ENCODE measurements at places on chromosomes 2 and 18.

GRCh38 chr2:179824961-179825360, 36.5 kb downstream of the ZNF385B start:
- no peak for DNase-seq

DNA sequence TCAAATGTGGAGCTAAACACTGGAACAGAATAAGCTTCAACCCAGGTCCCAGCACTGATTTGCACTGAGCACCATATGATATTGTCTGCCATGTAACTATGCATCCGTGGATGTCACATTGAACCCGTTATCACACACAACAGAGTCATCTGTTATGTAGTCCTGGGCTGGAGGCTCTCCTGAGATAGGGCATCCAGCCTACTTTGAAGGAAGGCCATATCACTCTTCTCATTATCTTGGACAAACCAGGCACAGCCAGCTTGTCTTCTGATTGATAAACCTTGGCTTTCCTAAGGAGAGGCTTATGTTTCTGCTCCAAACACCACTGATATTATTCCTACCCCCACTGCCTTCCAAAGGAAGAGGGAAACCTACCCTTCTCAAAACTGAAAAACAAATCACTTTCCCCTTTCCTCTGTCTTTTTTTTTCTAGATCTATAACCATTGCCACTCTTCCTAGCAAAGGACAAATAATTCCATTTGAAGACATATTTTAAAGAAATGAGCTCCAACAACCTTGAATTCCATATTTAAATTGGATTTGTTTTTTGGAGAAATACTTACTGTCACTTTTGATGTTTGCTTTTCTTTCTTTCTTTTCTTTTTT, 16.4 kb downstream of the RSAD2 start:
- DNase-seq: no peak

DNA sequence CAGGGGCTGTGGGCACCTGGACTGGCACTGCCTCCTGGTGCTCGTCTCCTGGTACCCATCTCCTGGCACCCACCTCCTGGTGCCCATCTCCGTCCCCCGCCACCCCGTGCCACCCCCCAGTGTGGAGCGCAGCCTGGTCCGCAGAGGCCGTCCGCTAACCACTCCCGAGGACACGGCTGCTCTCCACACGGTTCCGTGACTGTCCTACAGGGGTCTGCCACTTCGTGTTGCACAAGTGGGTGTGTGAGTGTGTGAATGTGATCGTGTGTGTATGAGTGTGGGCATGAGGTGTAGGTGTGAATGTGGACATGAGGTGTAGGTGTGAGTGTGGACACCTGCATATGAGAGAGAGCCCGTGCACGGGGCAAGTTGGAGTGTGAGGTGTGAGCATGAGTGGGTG, 119.4 kb upstream of the HS6ST1 start:
- no peak for DNase-seq

DNA sequence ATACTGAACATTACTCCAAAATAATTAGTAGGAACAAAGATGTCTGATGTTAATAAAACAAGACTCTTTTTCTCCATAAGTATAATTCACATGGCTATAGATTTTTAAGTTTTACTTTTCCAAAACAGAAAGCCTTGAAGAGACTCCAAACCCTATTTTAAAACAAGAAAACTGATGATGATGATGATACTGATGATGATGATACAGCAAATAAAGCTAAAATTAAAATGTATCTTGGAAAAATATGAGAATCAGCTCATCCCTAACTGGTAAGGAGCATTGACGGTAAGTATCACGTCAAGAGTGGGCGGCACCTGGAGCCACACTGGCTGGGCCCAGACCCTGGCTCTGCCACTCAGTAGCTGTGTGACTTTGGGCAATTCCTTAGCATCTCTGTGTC, 39.6 kb downstream of the ID2 start:
- DNase-seq: no peak

GRCh38 chr2:106117347-106117746, 76.8 kb downstream of the UXS1 start:
- no peak for DNase-seq

DNA sequence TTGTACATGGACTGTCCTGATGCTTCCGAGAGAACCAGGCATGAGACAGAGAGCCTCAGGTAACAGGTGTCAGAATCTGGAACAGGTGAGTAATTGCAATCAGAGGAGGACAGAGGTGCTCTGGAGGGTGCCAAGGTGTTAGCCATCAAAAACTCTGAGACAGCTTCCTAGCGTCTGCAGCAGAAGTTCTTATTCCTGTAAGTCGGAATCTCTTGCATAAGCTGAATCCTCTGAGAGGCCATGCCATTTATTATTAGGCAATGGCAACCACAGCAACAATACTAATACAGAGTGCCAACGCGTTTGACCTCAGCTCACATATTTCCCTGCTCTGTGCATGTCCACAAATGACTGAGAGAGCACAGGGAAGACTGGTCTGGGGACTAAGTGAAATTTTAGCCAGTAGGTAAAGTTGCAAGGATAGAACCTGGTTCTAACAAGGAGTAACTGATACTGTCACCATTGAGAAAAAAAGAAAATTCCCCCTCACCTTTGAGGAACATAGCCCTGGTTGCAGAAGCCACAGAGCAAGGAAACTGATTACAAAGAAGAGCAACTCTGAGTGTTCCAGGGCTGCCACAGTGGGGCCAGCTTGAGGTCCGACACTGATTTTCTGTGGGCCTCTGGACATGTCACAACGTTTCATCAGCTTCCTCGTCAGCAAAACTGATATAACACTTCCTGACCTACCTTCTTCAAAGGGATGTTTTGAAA, 55.1 kb upstream of the ACSL3 start:
- no peak for DNase-seq

DNA sequence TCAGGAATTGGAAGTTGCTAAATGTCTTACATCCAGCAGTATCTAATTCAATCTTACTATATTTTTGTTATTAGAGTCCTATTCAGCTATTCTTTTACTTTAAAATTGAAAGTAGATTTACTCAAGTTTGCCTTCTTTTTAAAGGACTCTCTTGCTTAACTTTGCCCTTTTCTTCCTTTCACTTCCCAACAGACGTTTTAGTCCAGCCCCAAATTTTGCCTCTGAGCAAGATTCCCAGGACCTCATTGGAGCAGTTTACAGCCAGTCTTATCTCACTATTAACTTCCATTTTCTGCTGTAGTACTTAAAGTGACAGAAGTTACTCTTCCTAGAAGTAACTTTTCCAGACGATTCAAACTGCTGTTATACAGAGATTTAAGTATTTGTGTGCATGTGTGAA, 1.7 kb upstream of the PRKD3 start:
- peak; percentile 85 for DNase-seq

DNA sequence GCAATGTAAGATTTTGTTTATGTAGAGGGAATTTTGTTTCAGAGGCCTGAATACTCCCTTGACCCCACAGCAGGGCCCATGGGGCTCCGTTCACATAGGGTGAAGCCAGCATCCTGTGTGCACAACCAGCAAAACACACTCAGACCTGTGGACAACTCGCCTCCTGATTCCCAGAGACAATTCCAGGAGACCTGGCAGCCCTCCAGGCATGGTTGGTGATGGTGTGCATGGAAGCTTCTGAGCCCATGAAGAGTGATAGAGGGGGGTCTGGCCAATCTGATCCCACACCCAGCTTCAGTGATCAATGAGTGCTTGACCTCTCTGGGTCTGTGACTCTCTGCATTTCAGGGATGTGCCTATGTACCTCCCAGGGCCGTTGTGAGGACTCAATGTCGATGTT, 91.0 kb upstream of the RAB6C start:
- no peak for DNase-seq

DNA sequence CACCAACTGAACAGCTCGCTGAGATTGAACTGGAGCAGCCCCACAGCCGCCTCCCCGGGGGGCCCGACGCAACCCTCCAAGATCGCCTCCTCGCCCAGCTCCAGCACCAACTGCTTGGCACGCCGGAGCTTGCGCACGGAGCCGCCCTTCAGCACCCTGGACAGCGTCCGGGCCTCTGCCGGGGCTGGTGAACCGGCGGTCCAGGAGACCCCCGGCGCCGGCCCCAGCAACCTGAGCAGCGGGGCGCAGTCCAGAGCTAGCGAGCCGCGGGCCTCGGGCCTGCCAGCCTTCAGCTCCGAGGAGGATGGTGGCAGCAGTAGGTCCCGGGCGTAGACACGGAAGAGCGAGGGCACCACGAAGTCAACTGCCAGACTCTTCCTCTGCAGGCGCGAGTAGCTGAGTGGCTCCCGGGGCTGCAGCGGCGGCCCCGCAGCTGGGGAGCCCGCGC, 1.2 kb downstream of the ALK start:
- peak; percentile 67 for DNase-seq

DNA sequence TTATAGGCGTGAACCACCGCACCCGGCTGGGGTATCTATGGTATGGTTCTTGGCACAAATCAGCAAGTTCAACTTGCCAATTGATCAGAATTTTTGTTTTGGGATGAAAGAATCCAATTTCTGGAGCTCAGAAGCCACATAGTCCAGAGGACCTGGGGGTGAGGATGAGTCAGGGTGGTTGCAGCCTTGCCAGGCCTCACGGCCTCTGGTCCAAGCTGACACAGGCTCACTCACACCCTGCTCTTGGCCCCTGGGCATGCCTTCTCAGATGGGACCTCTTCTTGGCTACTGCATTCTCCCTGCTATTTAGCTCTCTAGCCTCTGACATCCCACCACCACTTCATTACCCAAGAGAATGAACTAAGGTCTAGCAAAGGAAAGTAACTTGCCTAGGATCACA, 16.3 kb downstream of the CAPG start:
- DNase-seq: peak; percentile 83

DNA sequence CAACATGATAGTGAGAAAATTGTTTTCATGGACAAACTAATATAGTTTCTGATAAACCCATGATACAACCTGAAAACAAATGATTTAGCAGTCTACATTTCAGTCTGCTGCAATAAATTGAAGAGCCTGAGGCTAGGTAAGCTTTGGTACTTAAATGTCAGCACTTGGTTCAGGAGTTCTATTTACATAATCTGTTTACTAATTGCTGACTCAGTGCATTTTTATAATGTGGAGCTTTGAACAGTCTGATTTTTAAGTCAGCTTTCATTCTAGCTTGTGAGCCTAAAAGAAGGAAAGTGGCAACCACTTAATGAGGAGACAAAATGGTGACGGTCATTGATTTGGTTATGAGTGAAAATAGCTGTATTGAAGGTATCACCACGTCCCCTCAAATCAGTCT, 488.6 kb downstream of the CPS1 start:
- no peak for DNase-seq

GRCh38 chr18:7172611-7173010, 55.0 kb upstream of the LAMA1 start:
- no peak for DNase-seq

GRCh38 chr18:30684825-30685481, 357.6 kb downstream of the DSC3 start:
- DNase-seq: no peak

DNA sequence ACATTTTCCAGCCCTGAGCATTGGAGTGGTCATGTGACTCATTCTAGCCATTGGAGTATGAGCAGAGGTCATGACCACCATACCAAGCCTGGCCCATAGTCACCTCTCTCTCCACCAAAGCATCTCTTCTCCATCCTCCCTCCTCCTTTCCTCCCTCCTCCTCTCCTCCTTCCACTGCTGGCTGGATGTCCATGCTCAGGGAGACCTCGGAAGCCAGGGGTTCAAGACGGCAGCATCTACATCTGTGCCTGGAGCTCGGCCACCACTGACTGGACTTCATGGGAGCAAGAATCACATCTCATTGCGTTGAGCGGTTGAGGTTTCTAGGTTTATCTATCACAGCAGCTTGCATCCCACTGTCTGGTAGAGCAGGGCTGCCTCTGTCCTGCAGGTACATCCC, 252.4 kb downstream of the NDUFA10 start:
- DNase-seq: no peak

GRCh38 chr2:178155524-178155923, 38.8 kb upstream of the OSBPL6 start:
- DNase-seq: no peak

DNA sequence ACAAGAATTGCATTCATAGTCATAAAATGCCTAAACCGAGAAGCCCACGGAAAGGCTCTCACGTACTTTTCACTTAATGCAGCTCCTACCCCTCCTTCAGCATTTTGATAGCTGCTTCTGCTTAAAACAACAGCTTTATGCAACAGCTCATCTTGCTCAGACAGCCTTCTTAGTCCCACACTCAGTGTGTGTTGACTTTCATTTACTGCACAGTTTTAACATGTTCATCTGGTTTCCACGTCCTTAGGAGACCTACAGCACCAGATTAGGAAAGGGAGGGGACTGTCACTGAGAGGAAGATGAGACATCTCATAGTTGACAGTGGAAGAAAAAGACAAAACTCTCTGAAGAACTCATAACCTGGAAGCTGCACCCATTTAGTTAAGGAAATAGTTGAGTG, 435.4 kb downstream of the SETBP1 start:
- no peak for DNase-seq

DNA sequence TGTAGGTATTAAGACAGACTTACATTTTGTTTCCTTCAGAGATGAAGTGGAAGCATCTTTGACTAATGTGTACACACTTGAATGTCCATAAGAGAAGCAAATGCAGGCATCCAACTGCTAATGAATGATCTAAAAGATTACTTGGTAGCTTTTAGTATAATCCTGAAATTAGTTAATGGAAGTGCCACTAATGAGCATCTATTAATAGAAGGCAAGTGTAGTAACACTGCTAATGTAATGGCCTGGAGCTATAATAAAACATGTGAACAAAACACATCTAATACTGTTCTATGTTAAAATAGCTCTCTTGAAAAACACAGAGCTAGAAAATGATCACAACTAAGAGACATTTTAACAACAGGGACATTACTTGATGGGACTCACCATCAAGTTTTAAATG, 225.3 kb downstream of the SLC8A1 start:
- DNase-seq: no peak

- DNase-seq: no peak
These were observed 147.6 kb upstream of the CAB39 start for GRCh38 chr2:230564805-230565779.

DNA sequence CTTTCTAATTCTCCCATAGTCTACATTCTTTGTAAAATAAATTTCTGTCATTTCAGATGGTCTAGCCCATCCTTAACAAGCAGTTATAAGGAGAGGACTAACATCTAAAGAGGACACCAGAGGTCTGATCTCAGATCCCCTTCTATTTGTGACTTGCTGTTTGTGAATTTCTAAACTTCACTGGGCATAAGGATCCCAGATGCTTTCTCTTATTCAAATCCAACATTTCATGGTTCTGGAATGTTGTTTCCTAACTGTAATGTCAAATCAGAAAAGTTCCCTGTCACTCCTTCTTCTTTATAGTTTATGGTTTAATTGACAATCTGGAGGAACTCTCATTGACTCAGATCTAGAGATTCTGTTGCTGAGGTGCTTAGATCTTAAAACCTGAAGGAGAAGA, 430.2 kb downstream of the MEIS1 start:
- peak; percentile 34 for DNase-seq

DNA sequence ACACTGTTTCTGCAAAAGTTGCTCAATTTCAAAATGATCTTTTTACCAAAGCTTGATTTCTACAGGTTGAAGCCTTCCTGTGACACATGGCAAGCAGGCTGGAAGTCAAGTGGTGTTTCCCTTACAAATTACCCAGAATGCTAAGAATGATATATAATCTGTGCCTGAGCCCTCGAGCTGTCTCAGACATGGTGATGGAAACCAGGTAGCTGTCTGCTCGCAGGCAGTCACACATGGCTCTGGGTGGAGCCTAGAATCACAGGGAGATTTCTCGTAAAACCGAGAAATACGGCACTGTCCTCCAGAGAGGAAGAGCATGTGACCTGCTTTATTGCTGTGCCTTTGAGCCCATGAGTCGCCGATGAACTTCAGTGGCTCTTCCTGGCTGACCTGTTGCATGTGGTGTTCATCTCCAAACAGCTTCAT, 392.9 kb downstream of the ZNF521 start:
- DNase-seq: no peak

GRCh38 chr2:181376999-181377398, 80.2 kb upstream of the ITGA4 start:
- no peak for DNase-seq

GRCh38 chr2:88058191-88058590, 2.6 kb upstream of the KRCC1 start:
- no peak for DNase-seq
